ENCODE measurements at places on chromosomes 3 and 15.
A peak's percentile ranks its signal among the peaks of the same experiment; 100 is the strongest.

GRCh38 chr3:9167222-9167621 is 82.2 kb downstream of the SRGAP3 start:
- DNase-seq: no peak

DNA sequence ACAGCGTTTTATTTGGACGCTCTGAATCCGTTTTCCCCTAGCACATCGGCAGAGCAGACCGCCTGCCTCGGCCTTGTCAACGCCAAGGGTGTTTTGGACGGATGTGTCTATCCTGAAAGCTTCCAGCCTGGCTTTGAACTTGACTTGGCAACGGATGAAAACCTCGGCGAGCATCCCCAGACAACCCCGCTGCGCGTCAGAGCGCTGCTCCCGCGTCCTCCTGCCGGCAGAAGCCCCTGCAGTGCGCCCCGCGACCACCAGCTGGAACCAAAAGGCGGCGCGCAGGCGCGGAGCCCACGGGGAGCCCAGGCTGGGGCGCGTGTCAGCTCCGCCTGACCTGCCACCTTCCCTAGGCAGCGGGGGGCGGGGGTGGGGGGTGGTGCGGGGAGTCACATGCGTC is 26.2 kb upstream of the ARL8B start:
- DNase-seq: peak; percentile 8

DNA sequence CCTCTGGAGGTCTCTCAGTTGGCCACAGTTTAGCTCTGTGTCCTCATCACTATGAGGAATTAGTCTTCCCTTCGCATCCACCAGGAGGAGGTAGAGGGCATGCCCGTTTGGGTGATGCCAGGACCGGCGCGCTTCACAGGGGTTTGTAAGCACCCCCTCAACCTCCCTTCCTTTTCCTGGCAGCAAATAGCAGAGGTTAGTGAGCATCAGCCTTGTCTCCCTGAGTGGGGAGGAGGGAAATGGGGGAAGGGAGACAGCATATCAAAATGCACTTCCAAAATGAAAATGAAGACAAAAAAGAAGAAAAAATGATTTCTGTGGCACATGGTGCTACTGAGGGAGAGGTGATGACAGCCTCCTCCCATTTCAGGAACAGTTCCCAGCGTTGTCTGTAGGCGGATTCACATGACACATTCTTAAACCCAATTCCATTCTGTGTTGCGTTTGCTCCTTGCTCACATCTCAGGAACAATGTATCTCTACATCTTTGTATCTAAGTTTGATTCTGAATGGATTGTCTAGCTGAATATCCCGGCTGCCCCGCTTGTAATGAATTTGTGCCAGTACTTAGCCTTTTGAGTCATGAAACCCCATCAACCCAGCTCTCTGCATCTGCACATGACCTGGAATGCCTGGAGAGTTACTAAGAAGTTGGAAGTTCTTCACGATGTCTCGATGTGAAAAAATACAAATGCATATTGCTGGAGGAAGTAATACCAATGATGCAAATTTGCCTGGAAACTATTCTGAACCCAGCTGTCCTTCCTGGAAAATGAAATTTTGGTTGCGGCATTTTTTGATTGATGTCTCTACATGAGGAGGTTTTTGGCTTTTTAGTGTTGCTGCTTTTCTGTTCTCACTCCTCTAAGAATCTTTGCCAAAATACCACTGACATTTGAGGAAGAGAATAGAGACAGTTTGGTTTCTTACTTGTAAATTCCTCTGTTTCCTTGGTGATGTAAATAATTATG is 45.2 kb downstream of the TYRO3 start:
- peak; percentile 47 for DNase-seq

GRCh38 chr15:50009634-50010033 is 109.4 kb downstream of the ATP8B4 start:
- DNase-seq: no peak

- DNase-seq: no peak
Observed at GRCh38 chr3:8650583-8651416, 6.2 kb upstream of the SSUH2 start.

DNA sequence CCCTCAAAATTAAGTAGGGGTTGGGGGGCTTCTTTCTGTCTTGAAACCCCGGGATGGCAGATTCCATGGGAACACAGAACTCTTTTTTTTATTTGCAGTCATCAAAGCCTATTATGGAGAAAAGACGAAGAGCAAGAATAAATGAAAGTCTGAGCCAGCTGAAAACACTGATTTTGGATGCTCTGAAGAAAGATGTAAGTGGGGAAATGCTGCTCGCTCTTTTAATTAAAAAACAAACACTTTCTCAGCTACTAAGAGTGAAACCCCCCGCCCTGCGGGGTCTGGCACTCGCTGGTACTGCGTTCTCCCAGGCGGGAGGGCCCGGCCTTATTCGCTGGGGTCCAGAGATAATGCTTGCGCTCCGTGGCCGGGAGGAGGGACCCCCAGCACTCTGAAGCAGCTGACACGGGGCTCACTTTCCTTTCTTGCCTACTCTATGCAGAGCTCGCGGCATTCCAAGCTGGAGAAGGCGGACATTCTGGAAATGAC is 615 bp downstream of the HES1 start:
- DNase-seq: no peak

- no peak for DNase-seq
Observed at GRCh38 chr3:151553888-151554287, 93.0 kb upstream of the IGSF10 start.

DNA sequence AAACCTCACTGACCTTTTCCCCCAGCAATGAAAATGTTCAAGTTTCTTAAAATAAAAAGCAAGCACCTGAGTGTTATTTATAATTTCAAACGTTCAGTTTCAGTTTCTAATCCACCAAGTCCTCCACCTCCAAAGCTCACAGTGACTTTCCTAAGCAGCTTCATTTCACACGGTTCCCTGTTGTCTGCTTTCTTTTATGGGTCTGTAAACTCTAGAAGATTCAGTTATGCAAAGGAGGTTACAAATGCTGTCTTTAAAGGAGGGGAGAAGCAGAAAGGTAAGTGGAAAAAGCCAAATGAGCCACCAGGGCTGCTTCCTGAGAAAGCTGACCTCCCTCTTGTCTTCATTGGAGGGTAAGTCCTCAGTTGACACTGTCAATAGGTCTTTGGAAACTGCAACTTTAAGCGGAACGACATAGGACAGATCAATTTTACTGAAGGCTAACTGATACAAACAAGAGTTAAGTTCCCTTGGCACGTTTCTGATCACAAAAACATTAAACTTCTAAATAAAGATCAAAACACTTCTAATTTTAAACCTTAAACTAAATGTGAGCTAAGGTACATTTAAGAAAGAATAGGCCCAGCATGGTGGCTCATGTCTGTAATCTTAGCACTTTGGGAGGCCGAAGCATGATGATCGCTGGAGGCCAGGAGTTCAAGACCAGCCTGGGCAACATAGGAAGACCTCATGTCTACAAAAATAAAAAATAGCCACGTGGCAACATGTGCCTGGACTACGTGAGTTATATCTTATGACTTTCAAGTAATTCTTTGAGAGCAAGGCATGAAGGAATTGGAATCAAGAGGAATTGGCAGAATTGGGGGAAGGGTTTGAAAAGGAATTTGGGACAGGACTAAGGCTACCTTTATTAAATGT is 151.9 kb upstream of the UBE2E1 start:
- peak; percentile 49 for DNase-seq

- no peak for DNase-seq
Observed at GRCh38 chr3:120072867-120073525, 21.3 kb downstream of the GSK3B start.

DNA sequence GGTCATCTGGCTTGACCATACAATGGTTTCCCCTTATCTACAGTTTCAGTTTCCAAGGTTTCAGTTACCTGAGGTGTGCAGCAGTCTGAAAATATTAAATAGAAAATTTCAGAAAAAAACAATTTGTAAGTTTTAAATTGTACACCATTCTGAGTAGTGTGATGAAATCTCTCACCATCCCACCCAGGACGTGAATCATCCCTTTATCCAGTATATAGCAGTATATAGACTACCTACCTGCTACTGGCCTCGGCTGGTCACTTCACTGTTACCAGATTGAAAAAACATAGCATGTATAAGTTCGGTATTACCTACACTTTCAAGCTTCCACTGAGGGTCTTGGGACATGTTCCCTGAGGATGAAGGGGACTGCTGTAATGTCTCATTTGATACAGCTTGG is 12.0 kb downstream of the ARIH1 start:
- DNase-seq: no peak

GRCh38 chr15:91824256-91824655 is 29.3 kb upstream of the SLCO3A1 start:
- DNase-seq: no peak

- peak; percentile 2 for DNase-seq
Observed at GRCh38 chr15:74391582-74392450, 24.4 kb upstream of the CYP11A1 start.

GRCh38 chr3:153614563-153614962 is 452.5 kb downstream of the RAP2B start:
- DNase-seq: no peak

All from germinal center (tissue), 1 donor.